ENCODE measurements at places on chromosomes 7 and 10. TPM values are rescaled to one million over a fixed set of nuclear protein-coding genes. Genes with fewer than 3 reads are reported as not detected.

Gene SVIL
- total RNA-seq, result 103 TPM

Gene SLC26A4
- 0.68 TPM for total RNA-seq

Gene NODAL
- total RNA-seq, result not detected

Gene PAPOLB
- not detected for total RNA-seq

Gene FOXI2
- not detected for total RNA-seq

Gene VAX1
- not detected for total RNA-seq

Gene PON3
- total RNA-seq, result not detected

Gene PRLHR
- not detected for total RNA-seq

Gene CALY
- total RNA-seq, result not detected

Gene RBM20
- total RNA-seq, result 0.45 TPM

Measured in smooth muscle cell of the coronary artery (primary cell).